ENCODE measurements at places on chromosomes 7 and 10.

- DNase-seq: no peak
Measured at GRCh38 chr10:103990121-103990520, 23.2 kb downstream of the SLK start.

DNA sequence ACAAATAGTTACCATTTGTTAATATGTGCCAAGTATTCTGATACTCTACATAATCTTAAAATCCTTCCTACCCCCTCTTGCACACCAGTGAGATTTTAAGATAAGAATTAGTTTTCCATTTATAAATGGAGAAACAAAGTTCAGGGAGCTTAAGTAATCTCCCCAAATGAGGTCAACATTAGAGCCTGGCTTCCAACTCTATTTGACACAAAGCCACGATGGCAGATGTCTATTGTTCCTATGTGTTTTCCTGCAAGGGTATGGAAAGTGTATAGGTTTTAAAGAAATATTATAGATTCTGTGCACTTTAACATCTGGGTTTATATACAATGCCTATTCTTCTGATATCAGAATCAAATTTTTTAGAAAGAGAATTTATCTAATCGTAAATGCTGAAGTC is 143.9 kb upstream of the SEMA3C start:
- no peak for DNase-seq

DNA sequence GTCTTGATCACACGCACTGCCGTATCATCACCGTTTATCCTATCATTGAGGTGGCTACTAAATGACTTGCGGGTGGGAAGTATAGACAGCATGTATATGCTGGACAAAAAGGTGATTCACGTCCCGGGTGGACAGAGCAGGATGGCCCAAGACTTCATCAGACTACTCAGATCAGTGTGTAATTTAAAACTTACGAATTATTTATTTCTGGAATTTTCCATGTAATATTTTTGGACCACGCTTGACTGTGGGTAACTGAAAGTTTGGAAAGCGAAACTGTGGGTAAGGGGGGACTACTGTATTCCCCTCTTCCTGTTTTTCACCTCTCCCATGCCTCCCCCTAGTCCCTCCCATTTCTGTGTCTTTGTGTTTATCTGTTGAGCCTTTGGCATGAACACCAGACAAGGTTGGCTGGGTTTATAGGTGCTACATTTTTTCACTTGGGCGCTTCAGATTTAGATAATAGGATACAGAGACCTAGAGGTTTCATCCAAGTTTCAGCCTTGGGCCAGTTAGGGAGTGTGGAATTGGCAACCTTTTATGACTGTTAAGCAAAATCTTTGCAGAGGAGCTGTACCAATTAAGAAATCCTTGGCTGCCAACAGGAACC is 55.8 kb downstream of the RBM20 start:
- no peak for DNase-seq

DNA sequence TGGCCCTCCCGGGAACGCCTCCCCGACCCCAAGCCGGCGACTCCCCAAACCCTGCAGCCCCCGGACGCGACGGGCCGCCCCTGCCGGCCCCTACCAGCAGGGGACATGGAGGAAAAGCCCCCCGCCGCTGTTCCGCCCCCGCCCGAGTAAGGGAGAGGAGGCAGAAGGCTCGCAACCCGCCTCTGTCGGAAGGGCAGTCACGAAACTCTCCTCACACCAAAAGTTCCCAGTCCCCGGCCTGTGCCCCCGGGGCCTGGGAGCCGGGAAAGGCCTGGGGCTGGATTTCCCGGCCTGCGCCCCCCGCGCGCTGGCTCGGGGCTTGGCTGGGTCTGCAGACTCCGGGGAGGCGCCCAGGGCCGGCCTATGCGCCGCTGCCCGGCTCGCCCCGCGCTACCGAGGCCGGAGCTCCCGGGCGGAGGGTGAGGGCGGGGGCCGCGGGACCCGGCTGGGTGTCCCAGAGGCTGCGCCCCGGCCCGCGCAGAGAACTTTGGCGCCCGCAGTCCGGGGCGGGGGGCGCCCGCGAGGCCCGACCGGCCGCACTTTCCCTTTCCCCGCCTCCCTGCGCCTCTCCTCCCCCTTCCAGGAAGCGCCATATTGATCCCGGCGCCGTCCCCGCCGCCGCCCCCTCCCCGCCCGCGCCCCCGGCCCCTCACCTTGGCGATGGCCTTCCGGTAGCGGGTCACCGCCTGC is 728 bp downstream of the PARD3 start:
- no peak for DNase-seq

- no peak for DNase-seq
Measured at GRCh38 chr10:7340179-7340874, 70.5 kb downstream of the SFMBT2 start.

DNA sequence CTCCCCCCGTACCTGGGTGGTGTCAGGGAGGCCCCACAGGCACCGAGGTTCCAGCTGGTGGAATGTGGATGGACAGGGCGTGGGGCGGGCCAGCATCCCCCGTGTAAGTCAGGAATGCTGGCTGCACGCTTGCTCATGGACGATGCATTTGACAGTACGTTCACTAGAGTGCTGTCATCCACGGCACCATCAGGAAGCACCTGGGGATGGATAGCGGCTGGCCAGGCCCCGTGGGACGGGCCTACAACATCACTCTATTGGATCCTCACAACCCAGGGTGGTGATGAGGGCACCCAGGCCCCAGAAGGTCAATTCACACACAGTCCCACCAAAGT is 63.6 kb downstream of the INSIG1 start:
- no peak for DNase-seq

- DNase-seq: no peak
Measured at GRCh38 chr10:112208997-112209396, 25.4 kb upstream of the GPAM start.

DNA sequence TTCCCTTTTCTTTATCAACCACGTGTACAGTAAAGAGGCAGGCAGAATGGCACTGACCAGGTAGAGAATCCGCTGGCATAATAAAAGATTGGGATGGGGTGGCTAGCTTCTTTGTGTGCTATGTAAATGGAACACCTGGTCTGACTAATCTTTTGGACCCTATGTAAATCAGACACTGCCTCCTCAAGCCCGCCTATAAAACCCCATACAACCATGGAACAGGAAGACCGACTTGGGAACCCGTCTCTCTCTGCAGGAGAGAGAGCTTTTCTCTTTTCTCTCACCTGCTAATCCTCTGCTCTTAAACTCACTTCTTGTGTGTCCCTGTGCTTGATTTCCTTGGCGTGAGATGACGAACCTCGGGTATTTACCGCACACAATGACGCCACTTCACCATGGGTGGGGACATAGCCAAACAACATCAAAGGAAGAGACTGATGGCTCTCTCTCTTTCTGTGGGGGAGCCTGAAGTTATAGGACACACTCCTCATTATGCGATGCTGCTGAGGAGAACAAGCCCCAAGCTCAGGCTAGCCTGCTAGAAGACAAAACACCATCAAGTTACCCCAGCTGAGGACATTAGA is 94.2 kb downstream of the ARL5B start:
- DNase-seq: no peak

- no peak for DNase-seq
Measured at GRCh38 chr7:133778472-133778871, 348.7 kb upstream of the LRGUK start.

GRCh38 chr10:95517536-95518454 is 43.4 kb downstream of the SORBS1 start:
- DNase-seq: no peak

DNA sequence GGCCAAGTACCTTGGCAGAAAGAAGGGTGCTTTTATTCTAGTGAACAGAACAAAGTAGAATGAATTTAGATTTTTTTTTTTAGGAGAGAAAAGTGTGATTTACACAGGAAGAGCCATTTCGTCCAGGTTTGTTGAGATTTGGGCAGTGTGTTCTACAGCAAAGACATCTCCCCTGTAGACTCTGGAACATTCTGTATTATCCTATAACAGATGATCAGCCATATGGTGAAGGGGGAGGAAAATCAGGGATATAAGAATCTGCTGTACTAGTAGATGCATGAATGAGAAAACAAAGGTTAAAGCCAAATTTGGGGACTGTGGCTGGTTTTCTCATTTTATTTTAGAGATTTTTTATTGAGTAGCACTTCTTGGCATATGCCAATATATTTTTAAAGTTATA is 453.7 kb upstream of the LRRTM3 start:
- no peak for DNase-seq

- DNase-seq: no peak
Measured at GRCh38 chr7:111101856-111102646, 11.1 kb downstream of the LRRN3 start.

- DNase-seq: no peak
Measured at GRCh38 chr7:123057911-123058310, 62.4 kb upstream of the TAS2R16 start.

- no peak for DNase-seq
Measured at GRCh38 chr10:14611968-14612693, 162.6 kb downstream of the FAM107B start.

DNA sequence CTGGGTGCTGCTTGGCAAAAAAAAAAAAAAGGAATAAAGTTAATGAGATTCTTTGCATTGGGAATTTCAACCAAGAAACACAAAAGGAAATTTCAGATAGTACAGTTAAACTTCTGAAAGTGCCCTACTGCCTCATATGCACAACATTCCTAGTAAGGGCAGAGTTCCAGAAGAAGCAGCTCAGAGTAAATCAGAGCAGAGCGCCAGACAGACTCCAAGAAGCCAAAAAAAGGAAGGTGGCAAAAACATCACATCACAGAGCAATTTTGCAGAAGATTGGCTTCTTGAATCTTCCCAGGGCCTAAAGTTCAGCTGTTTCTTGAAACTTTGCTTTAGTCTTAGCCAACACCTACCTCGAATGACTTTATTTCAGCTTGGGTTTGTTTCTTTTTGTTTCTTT is 544.1 kb downstream of the XPNPEP1 start:
- no peak for DNase-seq

GRCh38 chr7:108650467-108650866 is 80.8 kb downstream of the DNAJB9 start:
- no peak for DNase-seq

DNA sequence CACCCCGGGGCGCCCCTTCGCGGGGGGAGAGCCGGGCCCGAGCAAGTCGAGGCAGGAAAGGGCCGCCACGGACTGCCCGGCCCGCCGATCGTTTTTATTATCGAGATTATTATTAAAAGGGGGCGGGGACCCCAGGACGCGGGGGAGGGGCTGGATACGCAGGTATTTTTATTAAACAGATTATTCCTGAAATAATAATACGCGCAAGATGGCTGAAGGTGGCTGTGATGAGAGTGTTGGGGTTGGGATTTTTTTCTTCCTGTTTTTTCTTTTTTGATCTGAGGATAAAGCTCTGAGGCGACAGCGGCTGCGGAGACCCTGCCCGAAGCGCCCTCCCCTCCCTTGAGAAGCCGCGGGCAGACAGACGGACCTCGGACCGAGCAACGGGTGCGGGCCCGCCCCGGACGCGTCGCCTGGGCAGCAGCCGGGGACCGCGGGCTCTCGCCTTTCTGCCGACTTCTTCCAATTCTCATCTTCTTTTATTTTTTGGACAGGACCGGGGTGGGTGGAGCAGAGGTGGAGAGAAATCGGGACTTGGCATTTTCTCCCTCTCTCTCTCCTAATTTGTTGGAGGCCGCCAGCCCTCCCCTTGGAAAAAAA is 1.4 kb upstream of the TRIM8 start:
- no peak for DNase-seq

- DNase-seq: no peak
Measured at GRCh38 chr10:3077940-3078630, 10.7 kb downstream of the PFKP start.

DNA sequence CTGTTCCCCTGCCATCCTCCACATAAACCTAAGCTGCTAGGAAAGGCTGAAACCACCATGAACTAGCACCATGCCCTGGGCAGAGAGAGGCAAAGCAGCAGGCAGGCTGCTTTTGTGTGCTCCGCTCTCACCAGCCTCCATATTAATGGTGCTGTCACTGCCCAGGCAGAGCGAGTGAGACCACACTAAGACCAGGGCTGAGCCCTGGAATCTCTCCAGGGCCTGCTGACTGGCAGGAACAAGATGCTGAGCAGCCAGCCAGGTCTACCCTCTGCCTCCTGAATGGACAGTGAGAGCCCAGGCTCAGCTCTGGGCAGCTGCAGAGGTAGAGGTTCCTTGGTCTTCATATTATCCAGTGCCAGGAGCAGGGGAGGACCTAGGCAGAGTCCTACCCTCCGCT is 1.6 kb upstream of the CRHR2 start:
- no peak for DNase-seq

DNA sequence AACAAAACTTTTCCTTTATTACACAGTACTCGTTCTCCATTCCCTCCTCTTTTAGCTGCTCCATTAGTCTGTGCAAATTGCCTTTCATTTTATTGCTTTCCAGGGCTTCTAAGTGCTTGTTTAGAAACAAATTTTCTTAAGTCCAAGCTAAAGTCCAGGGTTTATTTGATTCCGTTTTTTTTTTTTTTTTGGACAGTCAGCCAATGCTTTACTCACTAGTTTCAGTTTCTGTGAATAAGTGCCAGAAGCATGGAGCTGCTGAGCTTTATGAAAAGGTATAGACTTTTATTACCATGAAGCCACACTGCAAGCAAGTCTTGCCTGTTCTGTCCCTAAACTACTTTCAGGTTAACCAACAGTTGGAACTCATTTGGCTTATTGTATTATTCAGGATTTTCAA is 455.0 kb downstream of the GFRA1 start:
- no peak for DNase-seq

- DNase-seq: no peak
Measured at GRCh38 chr10:44994752-44995530, 5.8 kb upstream of the ZNF22 start.
